ENCODE measurements at places on chromosomes 7 and 10.

DNA sequence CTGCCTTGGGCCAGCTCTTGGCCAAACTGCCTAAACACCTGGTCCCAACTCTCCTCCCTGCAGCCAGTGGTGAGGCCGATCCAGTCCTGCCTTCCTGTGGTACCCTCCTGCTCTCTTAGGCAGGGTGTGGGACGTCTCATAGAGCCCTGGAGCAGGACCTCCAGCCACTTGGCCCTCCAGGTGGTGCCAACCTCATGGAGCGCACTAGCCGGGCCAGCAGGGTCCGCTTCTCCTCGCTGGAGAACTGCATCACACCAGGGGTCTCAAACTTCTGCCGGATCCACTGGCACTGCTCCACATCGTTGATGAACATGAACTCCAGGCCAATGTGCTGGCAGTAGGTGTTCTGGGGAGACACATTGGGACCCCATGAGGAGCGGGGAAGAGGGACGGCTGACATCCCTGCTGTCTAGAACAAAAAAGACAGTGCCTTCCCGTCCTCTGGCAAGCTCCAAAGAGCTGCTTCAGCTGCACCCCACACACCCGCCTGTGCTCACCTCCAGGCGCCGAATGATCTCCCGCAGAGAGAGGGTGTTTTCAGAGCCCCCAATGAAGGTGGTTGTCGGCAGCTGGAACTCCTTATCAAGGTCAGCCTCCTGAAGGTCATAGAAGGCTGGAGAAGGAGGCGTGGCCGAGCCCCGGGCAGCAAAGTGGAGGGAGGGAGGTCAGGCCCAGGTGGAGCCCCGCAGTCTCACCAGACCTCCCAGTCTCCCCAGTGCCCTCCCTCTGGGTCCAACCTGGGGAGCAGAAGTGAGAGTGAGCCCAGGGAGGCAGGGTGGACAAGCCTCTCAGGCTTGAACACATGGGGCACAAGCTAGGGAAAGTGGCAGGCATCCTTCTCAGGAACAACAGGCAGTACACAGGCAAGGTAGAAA is 10.2 kb downstream of the OGDHL start:
- DNase-seq, result no peak

- DNase-seq, result no peak
Observed at GRCh38 chr7:99191869-99192596, 15.9 kb downstream of the KPNA7 start.

DNA sequence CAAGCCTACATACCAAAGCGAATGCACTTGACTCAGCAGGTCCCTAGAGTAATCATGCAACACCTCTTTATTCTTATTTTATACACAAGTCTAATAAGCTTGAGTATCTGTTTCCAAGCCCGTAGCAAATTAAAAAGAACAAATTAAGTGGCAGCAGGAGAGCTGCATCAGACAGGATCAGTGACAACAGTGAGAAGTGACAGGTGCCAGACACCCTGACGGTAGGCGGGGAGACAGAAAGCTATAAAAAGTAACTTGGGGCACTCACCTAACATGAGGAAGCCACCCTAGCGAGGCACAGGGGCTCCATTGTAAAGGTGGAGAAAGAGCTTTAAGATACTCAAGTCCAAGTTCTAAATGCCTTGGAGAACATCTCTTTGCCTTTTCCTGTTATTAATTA is 174.2 kb downstream of the PLXNA4 start:
- no peak for DNase-seq

- DNase-seq, result no peak
Observed at GRCh38 chr7:79296553-79297320, 156.7 kb downstream of the MAGI2 start.

- no peak for DNase-seq
Observed at GRCh38 chr10:113683300-113683699, 3.6 kb downstream of the CASP7 start.

GRCh38 chr10:73906524-73907447 is 4.1 kb upstream of the PLAU start:
- DNase-seq, result no peak

- no peak for DNase-seq
Observed at GRCh38 chr10:62025901-62026879, 124.7 kb downstream of the ARID5B start.

DNA sequence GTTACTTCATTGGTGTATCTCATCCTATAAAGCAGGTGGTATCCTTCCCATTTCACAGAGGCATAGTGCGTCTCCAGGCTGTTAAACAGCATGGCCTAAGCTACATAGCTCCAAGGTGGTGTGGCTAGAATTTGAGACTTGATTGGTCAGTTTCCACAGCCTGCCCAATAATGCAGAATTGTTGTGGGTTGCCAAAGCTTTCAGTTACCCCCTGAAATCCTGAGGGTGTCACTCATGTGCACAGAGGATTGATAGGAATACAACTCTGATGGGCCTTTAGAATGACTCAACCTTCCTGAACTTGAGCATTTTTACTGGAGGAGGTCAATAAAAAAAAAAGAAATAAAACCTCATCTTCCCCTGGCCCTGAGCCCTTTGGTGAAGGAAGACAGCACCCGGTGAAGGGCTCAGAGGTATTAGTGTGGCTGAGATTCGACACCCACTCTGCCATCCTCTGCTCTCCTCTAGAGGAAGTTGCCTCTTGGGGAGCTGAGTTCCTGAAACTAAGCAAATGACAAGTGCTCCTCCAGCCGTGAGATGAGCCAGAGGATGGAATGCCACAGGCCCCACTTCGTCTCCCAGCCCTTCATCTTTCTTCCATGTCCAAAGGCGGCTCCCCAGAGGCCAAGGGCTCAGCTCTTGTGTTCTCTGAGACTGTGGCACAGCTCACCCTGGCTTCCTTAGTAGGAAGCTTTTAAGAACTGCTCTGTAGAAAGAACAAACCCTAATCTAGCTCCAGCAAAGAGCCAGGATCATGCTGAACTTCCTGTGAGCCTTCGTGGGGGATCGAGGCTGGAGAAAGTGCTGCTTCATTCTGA is 1.0 kb downstream of the ACSL5 start:
- DNase-seq, result no peak

GRCh38 chr7:151498495-151498894 is 21.2 kb downstream of the RHEB start:
- no peak for DNase-seq

DNA sequence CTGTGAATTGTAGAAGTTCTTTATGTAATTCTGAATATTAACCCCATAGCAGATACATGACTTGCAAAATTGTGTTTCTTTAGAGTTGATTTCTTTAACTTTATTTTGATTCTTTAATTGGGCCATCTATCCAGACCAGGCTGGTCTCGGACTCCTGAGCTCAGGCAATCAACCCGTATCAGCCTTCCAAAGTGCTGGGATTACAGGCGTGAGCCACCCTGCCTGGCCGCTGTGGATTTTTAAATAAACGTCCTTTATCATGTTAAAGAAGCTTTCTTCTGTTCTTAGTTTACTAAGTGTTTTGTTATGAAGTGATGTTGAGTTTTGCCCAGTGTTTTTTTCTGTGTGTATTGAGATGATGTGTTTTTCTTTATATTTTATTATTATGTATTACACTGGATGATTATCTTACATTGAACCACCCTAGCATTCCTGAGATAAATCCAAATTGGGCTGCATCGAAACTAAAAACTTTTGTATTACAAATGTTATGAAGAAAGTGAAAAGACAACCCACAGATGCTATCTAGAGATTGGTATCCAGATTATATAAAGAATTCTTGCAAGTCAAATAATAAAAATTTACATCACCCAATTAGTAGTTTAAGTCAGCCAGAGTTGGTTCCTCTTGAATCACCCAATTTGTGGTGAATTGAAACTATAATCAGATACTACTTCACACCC is 118.1 kb downstream of the TPST1 start:
- no peak for DNase-seq

- DNase-seq, result no peak
Observed at GRCh38 chr10:11150231-11150731, 132.6 kb downstream of the CELF2 start.

GRCh38 chr10:113337142-113337541 is 215.7 kb upstream of the HABP2 start:
- no peak for DNase-seq

GRCh38 chr10:71823356-71823755 is 27.7 kb downstream of the PSAP start:
- DNase-seq, result no peak

DNA sequence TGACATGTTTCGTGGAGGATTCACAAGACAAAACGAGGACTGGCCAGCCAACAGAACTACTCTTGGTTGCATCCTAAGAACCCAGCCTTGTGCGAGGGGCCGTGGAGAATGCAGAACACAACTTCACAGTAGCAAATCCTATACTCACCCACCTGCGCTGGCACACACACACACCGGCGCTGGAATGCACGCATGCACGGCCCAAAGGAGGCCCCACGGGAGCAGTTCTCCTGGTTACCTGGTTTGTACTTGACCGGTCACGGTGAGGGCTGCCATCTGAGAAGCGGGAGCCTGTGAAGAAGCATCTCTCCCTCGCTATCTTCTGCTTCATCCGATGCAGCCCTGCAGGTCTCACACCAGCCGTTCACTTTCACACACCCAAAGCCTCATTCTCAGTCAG is 137.8 kb downstream of the ZMYND11 start:
- DNase-seq, result no peak

GRCh38 chr10:101228966-101229265 is 347 bp downstream of the LBX1 start:
- no peak for DNase-seq

- no peak for DNase-seq
Observed at GRCh38 chr7:90232430-90232829, 12.5 kb upstream of the CFAP69 start.

DNA sequence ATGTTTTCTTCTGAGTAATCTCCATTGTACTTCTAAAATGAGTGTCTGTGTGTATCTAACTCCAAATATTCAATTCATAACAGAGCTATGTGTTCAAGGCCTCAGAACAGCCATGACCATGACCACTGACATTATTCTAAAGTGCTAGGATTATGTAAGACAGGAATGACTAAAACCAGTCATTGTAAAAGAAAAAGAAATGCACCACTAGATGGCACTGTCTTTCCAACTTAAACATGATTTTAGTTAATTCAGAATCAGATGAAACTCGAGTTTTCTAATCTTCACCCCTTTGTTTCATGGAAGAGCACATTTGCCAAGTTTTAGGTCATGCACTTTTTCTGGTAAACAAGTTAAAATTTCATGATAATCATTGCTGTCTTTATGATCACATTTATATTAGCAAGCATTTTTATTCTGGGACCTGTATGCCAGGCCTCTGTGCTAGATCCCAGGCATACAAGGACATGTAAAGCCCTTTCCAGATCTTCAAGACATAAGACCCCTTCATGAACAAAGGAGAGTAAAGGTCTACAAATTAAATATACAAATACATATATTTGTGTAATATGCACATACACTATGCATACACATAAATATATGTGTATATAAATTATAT is 26.1 kb upstream of the RSU1 start:
- no peak for DNase-seq

GRCh38 chr7:31413766-31414165 is 73.2 kb upstream of the NEUROD6 start:
- DNase-seq, result no peak

- no peak for DNase-seq
Observed at GRCh38 chr10:6167456-6167855, 35.3 kb upstream of the PFKFB3 start.

- peak; percentile 18 for DNase-seq
Observed at GRCh38 chr10:123967626-123968243, 76.1 kb upstream of the CPXM2 start.

GRCh38 chr10:23338886-23339285 is 5.7 kb downstream of the C10orf67 start:
- no peak for DNase-seq

DNA sequence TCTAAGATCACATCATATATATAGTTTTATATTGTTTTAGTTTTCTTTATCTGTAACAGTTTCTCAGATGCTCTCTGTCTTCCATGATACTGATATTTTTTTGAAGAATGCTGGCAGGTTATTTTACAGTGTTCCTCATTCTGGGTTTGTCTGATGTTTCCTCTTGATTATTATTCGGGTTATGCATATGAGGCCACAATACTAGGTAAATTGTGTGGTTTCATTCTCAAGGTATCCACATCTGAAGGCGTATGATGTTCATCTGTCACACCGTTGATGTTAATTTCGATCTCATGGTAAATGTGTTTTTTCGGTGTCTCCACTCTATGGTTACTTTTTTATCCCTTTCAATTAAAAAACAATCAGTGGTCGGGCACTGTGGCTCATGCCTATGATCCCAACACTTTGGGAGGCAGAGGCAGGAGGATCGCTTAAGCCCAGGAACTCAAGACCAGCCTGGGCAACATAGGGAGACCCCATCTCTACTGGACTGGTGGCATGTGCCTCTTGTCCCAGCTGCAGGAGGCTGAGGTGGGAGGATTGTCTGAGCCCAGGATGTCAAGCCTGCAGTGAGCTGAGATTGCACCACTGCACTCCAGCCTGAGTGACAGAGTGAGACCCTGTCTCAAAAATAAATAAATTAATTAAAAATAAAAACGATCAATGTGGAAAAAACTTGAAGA is 108.9 kb downstream of the TPST1 start:
- DNase-seq, result no peak

GRCh38 chr7:36406156-36406555 is 16.5 kb downstream of the ANLN start:
- DNase-seq, result no peak

DNA sequence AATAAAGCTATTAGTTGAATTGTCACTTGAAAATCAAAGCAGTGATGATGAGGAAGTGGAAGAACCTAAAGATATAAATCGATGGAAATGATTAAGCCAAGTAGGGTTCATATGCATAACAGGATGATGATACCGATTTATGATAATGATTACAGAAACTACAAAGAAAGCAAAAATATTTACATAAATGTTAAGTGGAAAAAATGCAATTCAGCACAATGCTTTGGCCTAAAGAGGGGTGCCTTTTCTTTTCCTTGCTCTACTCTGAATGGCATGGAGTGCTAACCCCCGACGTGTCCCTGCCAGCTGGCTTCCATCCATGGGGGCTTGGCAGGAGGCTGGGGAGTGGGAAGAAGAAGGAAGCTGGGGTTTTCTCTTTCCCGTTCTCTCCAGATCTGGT is 240.3 kb downstream of the GATA3 start:
- DNase-seq, result no peak

GRCh38 chr7:47648275-47648925 is 66.5 kb upstream of the TNS3 start:
- DNase-seq, result no peak

GRCh38 chr7:69192134-69192533 is 406.1 kb upstream of the AUTS2 start:
- DNase-seq, result no peak

GRCh38 chr7:110898516-110898915 is 192.4 kb upstream of the LRRN3 start:
- DNase-seq, result no peak

- no peak for DNase-seq
Observed at GRCh38 chr10:132549371-132549770, 11.8 kb downstream of the INPP5A start.

GRCh38 chr7:114832906-114833595 is 88.8 kb upstream of the MDFIC start:
- DNase-seq, result peak; percentile 78

GRCh38 chr10:3215153-3215775 is 42.7 kb upstream of the PITRM1 start:
- no peak for DNase-seq

DNA sequence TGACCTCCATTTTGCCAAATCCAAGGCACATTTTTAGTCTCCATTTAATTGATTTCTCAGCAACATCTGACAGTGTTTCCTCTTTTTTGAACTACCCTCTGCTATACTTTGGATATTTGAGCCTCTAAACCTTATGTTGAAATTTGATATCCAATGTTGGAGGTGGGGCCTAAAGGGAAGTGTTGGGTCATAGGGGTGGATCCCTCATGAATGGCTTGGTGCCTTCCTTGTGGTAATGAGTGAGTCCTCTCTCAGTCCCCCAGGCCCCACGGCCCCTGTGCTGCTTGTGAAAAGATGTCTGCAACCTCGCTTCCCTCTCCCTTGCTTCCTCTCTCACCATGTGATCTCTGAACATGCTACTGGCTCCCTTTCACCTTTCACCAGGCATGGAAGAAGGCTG is 96.8 kb upstream of the DGKB start:
- no peak for DNase-seq
